ENCODE measurements at places on chromosomes 2 and 18.
A peak's percentile ranks its signal among the peaks of the same experiment; 100 is the strongest.

DNA sequence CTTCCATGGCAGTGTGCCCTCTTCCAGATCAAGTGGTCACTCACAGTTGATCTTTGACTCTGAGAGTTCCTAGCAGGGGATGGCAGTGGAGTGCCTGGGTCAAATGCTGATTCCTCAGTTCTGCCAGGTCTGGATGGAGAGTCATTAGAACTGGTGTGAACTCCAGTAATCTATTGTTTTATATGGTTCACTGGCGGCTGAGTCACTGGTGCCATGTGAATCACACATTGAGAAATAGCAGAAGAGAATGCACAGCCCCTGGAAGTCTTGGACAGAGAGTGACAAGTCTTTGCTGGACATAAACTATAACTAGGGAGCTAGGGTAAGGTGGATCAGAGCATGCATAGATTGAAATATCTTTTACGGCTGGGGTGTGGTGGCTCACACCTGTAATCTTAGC, 86.9 kb downstream of the EIF2AK3 start:
- no peak for DNase-seq

GRCh38 chr2:3741396-3741795, 38.0 kb downstream of the DCDC2C start:
- DNase-seq: no peak

DNA sequence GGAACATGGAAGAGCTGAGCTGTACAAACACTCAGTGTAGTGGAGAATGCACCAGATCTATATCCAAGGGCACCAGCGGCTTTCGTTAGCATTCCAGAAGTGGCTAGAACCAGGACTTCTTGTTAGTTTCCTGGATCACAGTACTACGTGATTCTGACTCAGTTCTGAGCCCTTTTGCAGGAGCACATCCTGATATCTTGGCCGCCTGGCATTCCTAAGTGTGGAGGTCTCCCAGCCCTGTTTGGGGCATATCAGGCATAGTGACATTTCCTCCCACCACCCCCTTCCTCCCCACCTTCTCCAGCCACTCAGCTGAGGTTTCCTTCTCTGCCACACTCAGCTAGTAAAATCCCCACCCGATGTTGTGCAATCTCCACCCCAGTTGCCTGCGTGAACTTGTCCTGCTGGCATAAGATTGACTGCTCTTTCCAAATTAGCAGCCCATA, 63.4 kb downstream of the BMP10 start:
- DNase-seq: no peak

DNA sequence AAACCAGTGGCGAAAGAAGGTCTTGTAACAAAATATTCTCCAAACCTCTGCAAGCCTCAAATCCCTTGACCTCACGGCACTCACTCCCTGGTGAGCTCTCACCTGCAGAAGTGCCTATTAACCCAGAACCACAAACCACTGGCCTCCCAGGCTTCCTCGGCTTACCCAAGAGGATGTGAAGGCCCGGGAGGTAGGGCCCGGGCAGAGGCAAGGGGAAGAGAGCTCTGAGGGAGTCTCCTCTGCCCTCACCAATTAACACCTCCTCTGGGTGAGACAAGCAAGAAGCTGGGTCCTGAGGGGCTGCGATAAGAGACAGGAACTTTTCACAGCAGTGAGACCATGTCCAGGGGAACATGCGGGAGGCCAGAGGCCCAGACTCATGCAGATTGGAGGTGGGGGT, 53.7 kb downstream of the EMX1 start:
- no peak for DNase-seq

DNA sequence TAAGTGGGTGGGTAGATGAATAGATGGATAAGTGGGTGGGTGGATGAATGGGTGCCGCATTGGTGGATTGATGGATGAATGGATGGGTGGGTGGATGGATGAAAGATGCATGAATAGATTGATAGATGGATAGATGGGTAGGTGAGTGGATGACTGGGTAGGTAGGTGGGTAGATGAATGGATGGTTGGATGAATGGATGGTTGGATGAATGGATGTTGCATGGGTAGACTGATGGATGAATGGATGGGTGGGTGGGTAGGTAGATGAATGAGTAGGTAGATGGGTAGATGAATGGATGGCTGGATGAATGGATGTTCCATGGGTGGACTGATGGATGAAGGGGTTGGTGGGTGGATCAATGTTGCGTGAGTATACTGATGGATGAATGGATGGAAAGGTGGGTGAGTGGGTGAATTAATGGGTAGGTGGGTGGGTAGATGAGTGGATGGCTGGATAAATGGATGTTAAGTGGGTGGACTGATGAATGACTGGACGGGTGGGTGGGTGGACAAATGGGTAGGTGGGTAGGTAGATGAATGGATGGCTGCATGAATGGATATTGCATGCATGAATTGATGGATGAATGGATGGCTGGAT, 30.5 kb downstream of the ANKMY1 start:
- DNase-seq: no peak

DNA sequence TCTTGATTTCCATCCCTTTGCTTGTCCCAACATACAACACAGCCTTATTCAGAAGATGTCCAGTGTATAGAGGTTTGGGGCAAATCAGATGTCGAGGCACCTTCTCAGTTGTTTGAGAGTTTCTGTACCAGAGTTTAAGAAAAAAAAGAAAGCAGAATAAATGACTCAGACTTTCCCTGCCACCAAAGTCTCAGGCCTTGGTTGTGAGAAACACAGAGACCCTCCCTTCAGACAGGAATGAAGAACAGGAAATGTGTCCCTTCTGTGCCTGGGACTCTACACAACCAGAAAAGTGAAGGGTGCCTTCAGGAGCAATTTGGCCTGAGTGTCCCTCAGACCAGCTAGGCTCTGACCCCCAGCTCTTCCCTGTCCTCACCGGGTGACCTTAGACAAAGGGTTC, 37.3 kb upstream of the REL start:
- DNase-seq: no peak

GRCh38 chr2:71700658-71701397, 247.5 kb downstream of the DYSF start:
- no peak for DNase-seq

GRCh38 chr2:206535260-206535986, 92.1 kb downstream of the ADAM23 start:
- no peak for DNase-seq

- no peak for DNase-seq
Measured at GRCh38 chr2:72128843-72129227, 18.8 kb downstream of the CYP26B1 start.

DNA sequence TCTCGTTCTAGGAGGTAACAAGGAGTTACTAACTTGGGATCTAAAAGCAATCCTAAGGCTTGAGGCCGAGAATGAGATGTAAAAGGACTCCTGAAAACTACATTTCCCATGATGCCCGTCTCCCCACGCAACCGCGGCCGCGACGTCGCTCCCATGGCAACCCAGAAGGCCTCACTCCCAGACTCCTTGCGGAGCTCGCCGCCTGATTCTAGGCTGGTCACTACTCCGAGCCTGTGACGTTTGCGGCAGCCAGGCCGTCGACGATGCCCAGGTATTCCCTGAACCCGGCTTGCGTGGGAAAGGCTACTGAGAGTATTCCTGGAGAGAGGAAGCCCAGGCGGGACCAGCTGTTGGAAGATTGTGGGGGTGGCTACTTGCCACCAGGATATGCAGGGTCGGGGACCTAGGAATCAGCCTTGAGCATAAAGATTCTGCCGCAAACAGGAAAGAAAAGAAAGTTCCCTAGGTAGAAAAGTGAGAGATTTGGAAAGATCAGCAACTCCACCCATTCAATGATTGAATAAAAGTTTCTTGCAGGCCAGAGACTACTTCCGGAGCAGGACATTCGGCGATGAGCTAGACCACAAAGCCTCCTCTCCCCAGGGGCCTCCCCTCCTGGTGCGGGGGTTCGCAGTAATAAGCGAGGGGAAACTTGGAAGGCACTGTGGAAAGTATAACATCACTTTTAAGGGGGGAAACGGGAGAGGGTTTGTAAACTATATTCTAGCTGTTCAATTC, at the start of gene DYNC2LI1:
Gene DYNC2LI1, plus strand, starts transcription at position 164 of the 738 bp plus-strand sequence. Its CDS starts 100 bp downstream, at position 264.
- peak; percentile 66 for DNase-seq

- DNase-seq: no peak
Measured at GRCh38 chr18:55319459-55320193, 268.4 kb downstream of the TCF4 start.
